Fibroblast of skin of back (primary cell): ENCODE measurements at places on chromosomes 13 and 19.

GRCh38 chr19:40705362-40705651, 11.4 kb downstream of the COQ8B start:
- DNase-seq: no peak

GRCh38 chr19:41521931-41522555, 53.9 kb upstream of the CEACAM21 start:
- peak; percentile 1 for DNase-seq

DNA sequence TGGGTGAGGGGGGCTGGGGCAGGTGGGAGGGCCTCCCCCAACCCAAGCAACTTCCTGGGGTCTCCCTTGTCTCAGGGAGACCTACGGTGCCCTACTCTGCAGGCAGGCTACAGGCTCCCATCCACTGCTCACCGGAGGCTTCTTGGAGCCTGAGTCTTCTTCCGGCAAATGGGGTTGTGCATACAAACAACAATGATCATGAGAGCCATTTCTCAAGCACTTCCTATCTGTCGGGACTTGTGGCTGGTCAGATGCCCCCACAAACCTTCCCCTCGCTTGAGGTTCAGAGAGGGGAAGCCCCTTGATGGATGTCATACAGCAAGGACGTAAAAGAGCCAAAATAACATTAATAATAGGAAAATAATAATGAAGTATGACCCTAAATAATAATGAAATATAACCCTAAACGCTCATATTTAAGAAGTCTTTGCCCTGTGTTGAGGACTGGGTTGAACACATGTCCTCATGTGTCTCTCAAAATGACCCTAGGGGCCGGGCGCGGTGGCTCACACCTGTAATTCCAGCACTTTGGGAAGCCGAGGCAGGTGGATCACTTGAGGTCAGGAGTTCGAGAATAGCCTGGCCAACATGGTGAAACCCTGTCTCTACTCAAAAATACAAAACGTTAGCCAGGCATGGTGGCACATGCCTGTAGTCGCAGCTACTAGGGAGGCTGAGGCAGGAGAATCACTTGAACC, 727 bp downstream of the CD37 start:
- no peak for DNase-seq

DNA sequence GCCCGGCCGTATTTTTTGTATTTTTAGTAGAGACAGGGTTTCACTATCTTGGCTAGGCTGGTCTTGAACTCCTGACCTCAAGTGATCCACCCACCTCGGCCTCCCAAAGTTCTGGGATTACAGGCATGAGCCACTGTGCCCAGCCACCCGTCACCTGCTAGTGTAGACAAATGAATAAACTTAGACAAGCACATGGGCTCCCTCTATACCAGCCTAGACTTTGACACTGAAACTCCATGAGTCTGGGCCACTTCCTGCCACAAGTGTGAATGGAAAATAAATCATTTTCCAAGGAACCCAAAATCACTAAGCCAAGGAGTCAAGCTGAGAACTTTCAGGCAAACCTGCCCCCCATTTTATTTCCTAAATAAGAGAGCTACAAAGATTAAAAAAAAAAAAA, 27.0 kb upstream of the TPT1 start:
- no peak for DNase-seq

DNA sequence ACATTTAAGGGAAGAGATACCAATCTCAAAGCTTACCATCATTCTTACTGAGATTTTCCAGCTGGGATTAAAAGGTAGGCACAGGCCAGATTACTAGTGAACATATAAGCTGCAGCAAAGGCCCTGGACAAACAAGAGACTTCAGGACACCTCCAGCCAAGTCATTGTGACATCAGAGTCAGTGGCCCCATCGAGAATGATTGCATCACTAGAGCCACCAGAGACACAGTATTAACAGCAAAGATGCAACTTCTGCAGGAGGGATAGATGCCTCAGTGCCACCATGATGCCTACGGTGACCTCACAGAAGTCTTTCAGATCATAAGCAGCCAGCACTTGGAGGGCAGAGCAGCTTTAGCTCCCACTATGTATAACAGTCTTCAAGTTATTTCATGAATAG, 8.6 kb downstream of the RUBCNL start:
- no peak for DNase-seq

DNA sequence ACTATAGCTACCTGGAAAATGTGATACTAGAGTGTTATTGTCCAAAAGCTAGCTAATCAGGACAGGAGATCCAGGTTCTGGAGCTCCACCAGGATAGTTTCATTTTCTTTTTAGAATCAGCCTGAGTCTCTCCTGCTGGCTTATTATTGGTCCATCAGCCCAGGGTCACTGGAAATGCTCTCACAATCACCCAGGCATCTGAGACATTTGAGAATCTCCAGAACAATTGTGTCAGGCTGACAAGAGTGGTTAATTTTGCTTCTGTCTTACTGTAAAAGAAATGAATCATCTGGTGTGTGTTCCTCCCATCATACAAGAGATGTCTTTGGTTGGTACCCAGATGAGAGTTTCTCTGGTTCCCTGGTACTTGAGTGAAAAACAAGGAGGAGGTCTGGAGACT, 43.6 kb upstream of the ZNF681 start:
- DNase-seq: no peak

- DNase-seq: no peak
Observed at GRCh38 chr13:66840621-66841020, 389.5 kb downstream of the PCDH9 start.

GRCh38 chr13:27027086-27027667, 144.4 kb downstream of the USP12 start:
- DNase-seq: no peak

DNA sequence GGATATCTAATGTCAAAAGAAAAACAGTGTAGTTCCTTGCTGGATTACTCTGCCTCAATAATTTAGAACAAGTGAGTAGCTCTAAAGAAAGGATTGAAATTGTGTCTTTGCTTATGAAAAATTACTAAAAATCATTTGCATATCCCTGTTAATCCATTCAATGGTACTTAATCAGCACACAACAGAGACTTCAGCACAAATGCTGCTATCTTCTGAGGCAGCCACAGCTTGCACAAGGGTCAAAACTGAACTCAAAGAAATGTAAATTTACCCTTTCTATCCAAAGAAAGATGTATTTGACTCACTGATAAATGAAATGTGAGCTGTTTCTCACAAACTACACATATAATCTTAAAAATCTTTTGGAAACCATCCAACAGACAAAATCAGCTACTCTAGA, 116.2 kb downstream of the LHFPL6 start:
- DNase-seq: no peak

DNA sequence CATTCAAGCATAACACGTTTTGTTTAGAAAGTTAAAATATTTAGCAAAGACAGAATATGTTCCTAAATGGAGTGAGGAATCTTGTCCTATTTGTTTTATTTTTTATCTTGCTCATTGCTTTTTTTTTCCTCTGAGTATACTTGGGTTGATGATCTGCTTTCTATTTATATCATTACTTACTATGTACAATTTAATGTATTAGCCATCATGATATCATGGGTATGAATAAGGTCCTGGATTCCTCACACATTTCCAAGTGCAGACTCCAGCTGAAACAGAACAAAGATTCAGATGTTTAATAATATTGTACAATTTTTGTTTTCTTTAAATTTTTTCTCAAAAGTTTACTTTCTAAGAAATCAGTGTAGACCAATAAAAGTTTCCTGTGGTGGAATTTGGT, 388.2 kb downstream of the GPC6 start:
- peak; percentile 38 for DNase-seq

DNA sequence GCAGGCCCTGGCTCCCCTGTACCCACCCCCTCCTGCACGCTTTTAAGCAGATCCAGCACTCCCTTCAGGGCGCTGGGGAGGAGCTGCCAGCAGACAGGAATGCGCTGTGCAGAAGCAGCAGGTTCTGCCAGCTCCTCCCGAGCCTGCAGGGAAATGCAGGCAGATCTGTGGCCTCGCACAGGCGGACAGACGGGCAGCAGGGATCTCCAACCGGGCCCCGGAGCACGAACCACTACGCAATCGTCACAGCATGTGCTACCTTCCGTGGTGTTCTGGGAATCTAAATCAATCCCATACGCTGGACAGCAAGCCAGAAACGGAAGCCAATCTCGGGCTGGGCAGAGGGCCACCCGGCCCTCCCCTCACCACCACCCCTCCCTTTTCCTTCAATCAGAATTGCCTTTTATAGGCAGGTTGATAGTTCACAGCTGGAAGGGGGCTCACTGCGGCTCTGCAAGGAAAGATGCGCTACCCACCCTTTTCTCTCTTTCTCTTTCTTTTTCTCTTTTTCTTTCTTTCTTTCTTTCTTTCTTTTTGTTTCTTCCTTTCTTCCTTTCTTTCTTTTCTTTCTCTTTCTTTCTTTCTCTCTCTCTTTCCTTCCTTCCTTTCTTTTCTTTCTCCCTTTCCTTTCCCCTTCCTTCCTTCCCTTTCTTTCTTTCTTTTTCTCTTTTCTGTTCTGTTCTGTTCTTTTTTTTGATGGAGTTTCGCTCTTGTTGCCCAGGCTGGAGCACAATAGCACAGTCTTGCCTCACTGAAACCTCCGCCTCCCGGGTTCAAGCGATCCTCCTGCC, 99.9 kb downstream of the GNG7 start:
- peak; percentile 98 for DNase-seq
